ENCODE measurements at places on chromosomes 2 and 18. TPM values are rescaled to one million over a fixed set of nuclear protein-coding genes. Genes with fewer than 3 reads are reported as not detected.

DNA sequence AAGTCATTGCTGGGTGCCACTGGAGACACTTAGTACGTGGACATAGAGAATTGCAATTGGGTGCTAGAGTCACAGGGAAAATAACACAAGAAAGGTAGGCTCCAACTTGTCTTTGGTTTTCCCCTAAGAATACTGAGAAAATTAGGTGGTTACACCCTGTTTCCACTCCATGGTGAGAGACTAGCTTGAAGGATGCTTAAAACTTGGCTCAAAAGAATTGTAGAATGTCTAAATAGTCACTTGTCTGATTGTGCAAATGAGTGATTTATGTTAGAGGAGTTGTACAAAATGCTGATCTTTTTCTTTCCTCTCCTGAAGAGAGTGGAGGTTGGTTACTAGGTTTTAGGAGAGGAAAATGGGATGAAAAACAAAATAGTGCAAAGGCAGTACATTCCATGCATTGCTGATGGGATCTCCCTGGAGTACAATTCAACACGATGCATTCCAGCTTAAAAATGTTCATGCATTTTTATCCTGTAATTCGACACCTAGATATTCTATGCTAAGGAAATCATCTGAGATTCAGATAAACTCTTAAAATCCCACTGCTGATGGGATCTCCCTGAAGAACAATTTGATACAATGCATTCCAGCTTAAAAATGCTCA lies 2.2 kb upstream of the SERPINB12 start:
- DNase-seq: no peak

DNA sequence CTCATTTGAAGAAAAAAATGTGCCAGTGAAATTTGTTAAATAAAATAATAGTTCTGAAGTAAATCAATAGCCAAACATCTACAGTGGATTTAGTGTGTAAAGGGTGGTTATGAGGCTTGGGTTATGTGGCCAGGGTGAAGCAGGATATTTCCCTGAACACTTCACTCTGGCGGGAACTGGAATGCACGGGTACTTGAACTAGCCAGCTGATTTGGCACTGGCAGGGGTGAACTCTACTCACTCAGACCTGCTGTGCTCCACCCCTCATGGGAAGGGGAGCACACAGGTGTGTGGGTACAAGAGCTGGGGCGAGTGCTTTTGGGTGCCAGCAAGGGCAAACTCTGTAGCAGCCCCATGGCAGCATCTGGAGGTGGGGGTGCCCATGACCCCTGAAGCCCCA lies 278.2 kb downstream of the CALCRL start:
- DNase-seq: no peak

DNA sequence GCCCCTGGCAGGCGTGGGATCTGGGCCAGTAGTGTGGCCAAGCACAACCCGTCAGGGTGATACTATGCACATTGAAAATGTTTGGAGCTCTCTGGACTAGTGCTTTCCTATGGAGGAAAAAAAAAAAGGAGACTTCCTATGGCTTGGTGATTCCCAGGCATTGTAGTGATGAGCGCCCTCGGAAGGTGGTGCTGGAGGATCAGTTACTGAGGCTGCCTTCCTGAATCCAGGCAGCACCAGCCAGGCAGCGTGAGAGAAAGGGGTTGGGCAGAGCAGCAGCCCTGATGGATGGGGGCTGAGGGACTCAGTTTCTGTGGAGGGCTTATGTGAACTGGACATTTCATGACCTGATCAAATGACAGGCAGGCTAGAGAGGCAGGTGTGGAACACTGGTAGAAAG lies 70.9 kb downstream of the CHRNA1 start:
- DNase-seq: no peak

- DNase-seq: no peak
Measured at GRCh38 chr2:111662039-111662770, 221.8 kb downstream of the ANAPC1 start.

GRCh38 chr2:109447251-109447661 lies 166.5 kb downstream of the SEPTIN10 start:
- no peak for DNase-seq

DNA sequence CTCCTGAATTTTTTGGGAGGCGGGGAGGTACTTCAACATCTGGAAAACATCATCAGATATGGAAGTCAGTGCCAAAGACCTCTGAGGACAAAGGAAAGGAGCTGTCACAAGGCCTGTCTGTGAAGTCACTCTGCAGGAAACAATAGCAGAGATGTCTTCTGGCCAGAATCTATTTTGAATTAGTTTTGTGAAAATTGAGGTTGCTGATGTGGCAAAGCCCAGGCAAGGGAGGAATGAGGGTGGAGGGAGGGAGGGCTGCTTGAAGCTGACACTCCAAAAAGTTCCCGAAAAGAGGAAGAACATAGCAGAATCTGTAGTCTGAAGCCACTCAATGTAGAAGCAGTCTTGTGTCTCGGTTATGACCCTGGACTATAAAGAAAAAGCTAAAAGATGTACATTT lies 151.1 kb upstream of the LHCGR start:
- no peak for DNase-seq

DNA sequence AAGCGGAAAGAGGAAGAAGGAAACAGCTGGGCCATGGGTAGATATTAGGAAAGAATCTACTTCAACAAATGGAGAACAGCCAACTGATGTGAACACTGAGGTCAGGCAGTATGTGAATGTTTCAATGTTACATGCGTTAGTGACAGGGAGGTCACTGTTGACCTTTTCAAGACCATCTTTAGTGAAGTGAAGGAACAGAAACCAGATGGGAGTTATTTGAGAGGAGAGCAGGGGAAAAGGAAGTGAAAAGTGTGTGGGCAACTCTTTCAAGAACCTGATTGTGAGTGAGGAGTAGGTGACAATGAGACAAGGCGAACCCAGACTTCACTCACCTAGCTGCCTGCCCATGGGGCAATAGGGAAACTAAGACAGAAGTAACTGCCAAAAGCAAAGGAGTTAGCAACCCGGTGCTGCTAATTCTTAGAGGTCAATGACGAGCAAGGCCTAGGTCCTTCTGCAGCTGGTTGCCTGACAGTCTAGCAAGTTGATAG lies 67.0 kb downstream of the SP3 start:
- no peak for DNase-seq

- no peak for DNase-seq
Measured at GRCh38 chr2:61318553-61318952, 152.3 kb downstream of the USP34 start.

GRCh38 chr2:9554921-9555296 lies 721 bp downstream of the ADAM17 start:
- DNase-seq: peak; percentile 23

- DNase-seq: no peak
Measured at GRCh38 chr2:71562518-71562917, 109.2 kb downstream of the DYSF start.

DNA sequence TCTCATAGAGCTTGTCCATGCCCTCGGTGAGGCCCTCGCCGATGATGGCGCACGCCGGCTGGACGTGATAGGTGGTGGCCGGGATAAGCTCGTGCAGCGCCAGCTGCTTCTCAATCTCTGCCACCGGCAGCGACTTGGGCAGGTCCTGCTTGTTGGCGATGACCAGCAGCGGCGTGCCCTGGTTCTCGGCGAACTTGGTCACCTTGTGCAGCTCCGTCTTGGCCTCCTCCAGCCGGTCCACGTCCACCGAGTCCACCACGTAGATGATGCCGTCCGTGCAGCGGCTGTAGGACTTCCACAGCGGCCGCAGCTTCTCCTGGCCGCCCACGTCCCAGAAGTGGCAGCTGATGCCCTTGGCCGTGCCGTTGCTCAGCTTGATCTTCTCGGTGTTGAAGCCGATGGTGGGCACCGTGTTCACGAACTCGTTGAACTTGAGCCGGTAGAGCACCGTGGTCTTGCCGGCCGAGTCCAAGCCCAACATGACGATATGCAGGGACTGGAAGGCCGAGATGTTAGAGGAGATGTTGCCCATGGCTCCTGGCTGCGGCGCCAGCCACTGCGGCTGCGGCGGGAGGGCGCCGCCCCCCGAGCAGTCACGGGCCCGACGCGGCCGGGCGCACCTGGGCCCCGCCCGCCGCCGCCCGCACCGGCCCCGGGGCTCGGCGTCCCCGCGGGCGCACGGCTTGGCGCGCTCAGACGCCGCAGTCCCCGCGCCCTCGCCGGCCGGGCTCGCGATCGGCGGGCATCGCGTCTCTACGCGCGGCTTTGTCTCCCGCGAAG lies 636 bp downstream of the ARL4C start:
- DNase-seq: peak; percentile 43

DNA sequence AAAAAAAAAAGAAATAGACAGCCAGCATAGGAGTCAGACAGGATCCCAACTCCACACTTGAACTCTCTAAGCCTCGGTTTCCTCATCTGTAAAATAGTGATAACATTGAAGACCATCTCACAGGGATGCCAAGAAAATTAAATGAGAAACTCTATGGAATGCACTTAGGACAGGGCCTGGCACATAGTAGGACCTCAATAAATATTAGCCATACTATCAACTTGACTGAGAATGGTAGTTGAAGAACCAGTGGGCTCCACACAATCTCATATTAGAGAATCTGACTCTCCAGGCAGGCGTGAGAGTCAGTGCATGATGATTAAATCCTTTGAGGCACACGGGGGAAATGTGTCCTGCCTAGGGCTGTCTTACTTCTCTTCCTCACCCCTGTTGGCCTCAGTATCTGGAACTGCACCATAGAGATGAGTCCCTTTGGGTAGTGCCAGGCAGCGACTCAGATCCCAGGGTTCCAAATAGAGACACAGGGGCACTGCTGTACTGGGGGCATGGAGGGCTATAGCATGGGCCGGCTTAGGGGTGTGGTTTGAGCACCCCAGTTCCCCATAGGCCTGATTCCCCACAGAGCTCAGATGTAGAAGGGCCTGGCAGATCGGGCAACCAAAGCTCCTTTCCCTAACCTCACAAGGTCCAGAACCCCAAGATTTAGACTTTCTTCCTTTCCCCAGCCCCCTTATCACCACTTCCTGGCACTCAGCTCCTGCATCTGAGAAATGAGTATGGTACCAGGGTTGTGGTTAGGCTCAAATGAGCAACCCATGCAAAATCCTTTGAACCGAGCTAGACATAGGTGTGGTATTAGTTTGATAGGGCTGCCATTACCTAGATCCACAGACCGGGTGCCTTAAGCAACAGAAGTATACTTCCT lies 51.3 kb upstream of the CAB39 start:
- no peak for DNase-seq

- no peak for DNase-seq
Measured at GRCh38 chr18:9239720-9240119, 94.9 kb upstream of the TWSG1 start.

DNA sequence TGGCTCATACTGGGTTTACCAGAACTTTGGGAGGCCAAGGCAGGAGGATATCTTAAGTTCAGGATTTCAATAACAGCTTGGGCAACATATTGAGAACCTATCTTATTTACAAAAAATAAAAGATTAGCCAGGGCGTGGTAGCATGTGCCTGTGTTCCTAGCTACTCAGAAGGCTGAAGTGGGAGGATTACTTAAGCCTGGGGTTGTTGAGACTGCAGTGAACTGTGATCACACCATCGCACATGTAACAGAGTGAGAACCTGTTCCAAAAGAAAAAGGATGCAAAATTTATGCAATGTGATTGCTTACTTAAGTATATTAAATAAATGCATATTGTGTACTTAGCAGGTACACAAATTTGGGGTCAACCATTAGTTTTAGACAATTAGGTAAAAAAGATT lies 768.9 kb upstream of the CDH7 start:
- no peak for DNase-seq

DNA sequence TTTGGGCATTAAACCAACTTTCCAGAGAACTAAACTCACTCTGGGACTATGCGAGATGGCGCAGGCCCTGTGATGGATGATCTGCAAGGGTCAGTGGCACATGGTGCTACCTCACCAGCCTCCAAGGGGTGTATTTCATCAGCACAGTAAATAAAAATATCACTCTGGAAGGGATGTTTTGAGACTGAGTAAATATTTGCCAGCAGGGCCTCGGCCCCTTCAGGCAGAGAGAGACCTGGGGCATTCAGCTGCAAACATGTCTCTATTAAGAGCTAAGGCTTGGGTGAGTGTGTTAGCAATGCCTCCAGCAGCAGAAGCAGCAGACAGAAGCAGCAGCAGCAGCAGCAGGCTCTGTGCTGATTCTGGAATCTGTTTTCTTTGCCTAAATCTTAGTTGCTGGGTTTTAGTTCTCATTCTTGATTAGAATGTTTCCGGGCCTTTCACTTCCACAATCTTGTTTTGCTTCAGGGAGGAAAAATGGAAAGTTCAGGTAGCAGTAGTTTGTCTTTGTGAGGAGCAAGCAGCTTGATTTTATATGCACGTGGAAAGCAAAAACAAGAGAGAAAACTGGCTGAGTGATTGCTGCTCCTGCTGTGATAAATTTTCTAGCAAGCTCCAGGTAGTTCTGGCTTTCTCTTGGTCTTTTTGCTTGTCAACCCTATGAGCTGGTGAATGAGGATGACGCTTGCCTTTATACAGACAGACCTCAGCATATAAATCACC lies 18.6 kb downstream of the ADCYAP1 start:
- no peak for DNase-seq

GRCh38 chr2:191166111-191166755 lies 15.4 kb upstream of the STAT4 start:
- DNase-seq: no peak

Gene KCNE4
- 3.9 TPM for total RNA-seq

Gene CFAP221
- total RNA-seq: 21.5 TPM

Gene TRIM43
- not detected for total RNA-seq

Gene CDH7
- total RNA-seq: not detected

Gene SELENOI
- total RNA-seq: 31.3 TPM

Gene PRSS56
- total RNA-seq: not detected

Gene GBX2
- not detected for total RNA-seq

Gene GAL3ST2
- not detected for total RNA-seq

Gene CNDP1
- under 0.01 TPM for total RNA-seq
